ENCODE measurements at places on chromosomes 1 and 21. TPM values are rescaled to one million over a fixed set of nuclear protein-coding genes. Genes with fewer than 3 reads are reported as not detected.

RPS27 gene
- 1,002 TPM for total RNA-seq

ADAMTS1 gene
- total RNA-seq = 339 TPM

C1orf87 gene
- not detected for total RNA-seq

GRCh38 chr1:243473227-243474135, 217.6 kb downstream of the SDCCAG8 start:
- DNase-seq = no peak

- DNase-seq = peak; percentile 16
These were observed 18.4 kb upstream of the SIPA1L2 start for GRCh38 chr1:232648316-232648715.

- DNase-seq = no peak
These were observed 10.6 kb downstream of the CDC14A start for GRCh38 chr1:100362821-100363466.

- no peak for DNase-seq
These were observed at the start of gene UBASH3A for GRCh38 chr21:42403611-42404231. UBASH3A (plus strand) TSS chr21:42403902; CDS start chr21:42403946, 44 bp downstream.

GRCh38 chr1:185144233-185144632, 12.5 kb downstream of the TRMT1L start:
- peak; percentile 29 for DNase-seq

GRCh38 chr1:39539252-39539790, 37.3 kb downstream of the PABPC4 start:
- peak; percentile 45 for DNase-seq

NOS1AP gene
- total RNA-seq = 1.2 TPM

PLPPR5 gene
- total RNA-seq = not detected
